IPS DF 19.7 (cell line): ENCODE measurements at places on chromosomes 7 and 10.

GRCh38 chr10:126496771-126497545, 108.7 kb upstream of the ADAM12 start:
- no peak for DNase-seq

DNA sequence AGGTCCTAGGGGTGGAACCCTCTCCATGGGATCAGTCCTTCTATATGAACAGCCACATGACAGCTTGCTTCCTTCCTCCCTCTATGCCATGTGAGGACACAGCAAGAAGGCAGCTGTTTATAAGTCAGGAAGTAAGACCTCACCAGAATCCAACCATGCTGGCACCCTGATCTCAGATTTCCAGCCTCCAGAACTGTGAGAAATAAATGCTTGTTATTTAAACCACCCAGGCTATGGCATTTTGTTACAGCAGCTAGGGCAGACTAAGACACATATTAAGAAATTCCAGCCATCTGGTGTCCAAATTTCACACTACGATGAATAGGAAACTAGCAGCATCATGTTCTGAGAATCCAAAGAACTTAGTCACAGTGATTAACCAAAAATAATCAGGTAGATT, 140.1 kb downstream of the ZFAND4 start:
- DNase-seq = no peak

DNA sequence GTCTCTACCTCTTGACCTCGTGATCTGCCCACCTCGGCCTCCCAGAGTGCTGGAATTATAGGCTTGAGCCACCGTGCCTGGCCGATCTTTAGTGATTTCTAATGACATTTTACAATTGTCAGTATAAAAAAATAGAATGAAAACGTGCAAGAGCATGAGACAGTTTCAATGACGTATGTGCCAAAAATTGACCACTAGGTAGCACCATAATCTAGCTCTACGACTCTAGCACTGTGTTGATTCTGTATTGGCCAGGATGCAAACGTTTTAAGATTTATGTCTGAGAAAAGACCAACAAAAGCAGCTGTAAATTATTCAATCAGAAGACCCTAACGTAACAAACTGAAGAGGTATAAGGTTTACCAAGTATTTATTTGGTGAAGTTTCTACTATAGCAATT, 25.4 kb upstream of the EXOC6 start:
- no peak for DNase-seq

GRCh38 chr7:44368455-44368854, 43.1 kb upstream of the CAMK2B start:
- no peak for DNase-seq

DNA sequence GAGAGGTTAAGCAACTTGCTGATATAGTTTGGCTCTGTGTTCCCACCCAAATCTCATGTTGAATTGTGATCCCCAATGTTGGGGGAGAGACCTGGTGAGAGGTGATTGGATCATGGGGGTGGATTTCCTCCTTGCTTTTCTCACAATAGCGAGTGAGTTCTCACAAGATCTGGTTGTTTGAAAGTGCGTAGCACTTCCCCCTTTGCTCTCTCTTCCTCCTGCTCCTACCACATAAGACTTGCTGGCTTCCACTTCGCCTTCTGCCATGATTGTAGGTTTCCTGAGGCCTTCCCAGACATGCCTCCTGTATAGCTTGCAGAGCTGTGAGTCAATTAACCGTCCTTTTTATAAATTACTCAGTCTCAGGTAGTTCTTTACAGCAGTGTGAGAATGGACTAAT, 13.5 kb upstream of the ZNRF2 start:
- no peak for DNase-seq

GRCh38 chr7:115183431-115184057, 261.6 kb downstream of the MDFIC start:
- no peak for DNase-seq

GRCh38 chr10:14611968-14612693, 162.6 kb downstream of the FAM107B start:
- no peak for DNase-seq

DNA sequence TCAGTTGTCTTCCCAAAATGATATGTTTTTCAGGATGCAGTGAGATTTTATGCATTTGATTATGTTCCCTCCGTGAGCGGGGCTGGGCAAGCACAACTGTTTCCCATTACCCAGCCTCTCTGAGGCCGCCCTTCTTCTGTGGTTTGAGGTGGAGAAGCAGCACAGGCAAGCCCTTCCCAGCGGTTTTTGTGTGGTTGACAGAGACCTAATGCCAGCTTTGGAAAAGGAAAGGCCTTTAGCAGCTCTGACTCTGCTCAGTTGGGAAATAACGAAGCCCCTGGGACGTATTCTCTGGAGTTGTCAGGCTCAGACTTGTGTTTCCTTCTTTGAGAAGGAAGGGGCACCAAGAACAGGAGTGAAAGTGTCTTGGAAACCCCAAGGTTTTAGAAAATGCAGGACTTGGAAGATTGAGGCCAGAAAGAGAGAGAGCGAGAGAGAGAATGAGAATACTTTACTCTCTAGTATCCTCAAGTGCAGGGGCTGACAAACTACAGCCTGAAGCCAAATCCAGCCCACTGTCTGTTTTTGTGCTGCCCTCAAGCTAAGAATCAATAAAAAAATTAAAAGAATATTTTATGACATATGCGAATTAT, 20.6 kb upstream of the PDCD4 start:
- DNase-seq = no peak

DNA sequence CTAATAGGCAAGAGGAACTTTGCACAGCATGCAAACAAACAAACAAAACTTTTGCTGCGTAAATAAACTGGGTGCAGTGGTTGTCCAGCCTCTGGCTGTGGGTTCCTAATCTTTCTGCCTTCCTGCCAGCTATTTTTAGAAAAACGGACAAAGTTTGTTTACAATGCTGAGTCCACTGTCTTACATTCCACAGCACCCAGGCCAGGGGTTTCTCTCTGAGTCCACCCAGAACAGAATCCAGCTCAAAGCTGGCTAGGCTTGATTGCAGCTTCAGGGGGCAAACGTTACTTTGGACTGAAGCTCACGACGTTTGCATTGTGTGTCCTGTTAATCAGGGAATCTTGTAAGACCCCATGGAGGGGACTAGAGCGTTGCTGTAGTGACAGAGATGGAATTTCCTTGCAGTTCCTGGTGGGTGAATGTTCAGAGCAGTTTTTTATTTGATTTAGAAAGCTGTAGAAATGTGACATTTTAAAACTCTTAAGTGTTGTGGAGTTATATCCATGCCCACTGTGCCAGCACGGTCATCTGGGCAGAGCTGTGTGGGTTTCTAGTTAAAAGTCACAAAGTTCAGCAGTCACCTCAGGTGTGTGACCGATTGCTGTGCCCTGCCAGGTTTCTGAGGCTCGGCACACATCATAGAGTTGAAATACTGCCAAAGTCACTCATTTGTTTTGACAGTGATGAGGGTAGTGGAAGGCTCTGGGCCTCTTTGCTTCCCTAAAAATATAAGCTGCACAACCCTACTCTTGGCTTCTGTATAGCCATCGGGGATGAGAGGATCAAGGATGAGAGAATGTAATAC, 247.0 kb downstream of the STK31 start:
- no peak for DNase-seq

DNA sequence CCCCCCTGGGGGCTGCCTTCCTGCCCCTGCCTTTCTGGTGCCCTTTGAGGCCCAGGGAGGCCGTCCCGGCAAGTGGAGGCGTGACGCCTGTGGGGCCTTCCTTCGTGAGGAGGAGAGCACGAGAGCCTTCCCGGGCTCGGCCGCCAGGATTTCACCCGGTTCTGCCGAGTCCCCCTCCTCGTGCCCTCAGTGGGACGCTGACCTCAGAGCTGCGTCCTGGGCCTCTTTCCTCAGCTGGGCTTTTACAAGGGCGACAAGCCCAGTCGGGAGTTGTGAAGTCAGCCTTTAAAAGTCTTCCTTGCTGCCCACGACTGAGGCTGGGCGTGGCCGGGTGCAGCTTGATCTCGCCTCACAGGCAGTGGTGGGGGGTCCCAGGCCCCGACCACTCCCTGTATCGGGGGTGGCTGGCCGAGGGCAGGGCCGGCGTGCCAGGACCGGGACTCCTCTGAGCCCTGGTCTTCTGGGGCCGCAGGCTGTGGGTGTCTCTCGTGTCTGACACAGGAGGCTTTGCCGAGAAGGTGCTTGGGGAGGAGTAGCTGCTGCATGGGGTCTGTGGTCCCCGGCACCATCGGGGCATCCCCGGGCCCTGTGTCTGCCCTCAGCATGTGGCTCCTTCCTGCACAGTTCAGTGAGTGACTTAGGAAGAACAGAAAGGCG, 41.8 kb downstream of the FAM20C start:
- no peak for DNase-seq

DNA sequence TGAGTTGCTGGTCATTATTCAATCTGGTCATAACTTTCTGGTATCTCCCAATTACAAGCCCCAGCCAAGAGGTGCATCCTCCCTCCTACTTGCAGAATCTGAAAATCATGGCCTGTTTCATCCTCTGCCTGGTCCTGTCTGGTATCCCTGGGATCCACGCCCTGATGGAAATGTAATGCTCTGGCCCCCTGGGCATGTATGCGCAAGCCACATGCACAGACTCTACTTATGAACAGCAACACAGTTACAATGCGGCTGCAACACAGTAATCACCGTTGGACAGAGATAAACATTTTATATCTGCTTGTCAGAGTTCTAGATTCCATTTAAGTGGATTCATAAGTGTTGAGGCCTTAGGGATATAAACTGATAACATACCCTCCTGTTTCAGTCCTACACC, 117.8 kb upstream of the ABI1 start:
- no peak for DNase-seq

- DNase-seq = no peak
These were observed 718 bp upstream of the STEAP4 start for GRCh38 chr7:88307412-88307811.

DNA sequence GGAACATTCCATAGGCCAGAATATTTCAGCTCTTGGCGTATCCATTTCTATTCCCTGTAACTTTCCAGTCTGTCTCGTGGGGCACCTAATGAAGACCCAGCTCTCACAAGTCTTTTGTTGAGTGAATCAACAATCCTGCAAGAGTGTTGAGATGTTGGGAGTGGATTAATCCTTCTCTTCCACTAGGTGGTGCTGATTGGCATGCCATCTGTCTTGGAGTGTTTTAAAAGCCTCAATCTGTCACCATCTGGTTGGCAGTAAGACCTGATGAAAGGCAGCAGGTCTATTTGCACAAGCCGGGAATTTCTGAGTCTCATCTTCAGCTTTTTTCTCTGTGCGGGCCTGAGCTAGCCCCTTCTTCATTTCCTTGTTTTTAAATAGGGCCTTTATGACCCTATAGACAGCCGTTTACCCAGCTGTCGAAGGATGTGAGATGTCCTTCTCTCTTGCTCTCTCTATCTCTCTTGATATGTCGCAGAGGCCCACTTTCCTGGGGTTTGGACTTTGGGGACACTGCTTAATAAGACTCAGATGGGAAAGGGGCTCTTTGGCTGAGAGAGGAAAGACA, 180.5 kb downstream of the ZNF365 start:
- DNase-seq = peak; percentile 30

- no peak for DNase-seq
These were observed 80.7 kb upstream of the SEC61G start for GRCh38 chr7:54839575-54840213.

GRCh38 chr7:493661-494251, 25.9 kb downstream of the PDGFA start:
- DNase-seq = no peak

GRCh38 chr10:110436554-110437350, 61.0 kb upstream of the DUSP5 start:
- DNase-seq = no peak

DNA sequence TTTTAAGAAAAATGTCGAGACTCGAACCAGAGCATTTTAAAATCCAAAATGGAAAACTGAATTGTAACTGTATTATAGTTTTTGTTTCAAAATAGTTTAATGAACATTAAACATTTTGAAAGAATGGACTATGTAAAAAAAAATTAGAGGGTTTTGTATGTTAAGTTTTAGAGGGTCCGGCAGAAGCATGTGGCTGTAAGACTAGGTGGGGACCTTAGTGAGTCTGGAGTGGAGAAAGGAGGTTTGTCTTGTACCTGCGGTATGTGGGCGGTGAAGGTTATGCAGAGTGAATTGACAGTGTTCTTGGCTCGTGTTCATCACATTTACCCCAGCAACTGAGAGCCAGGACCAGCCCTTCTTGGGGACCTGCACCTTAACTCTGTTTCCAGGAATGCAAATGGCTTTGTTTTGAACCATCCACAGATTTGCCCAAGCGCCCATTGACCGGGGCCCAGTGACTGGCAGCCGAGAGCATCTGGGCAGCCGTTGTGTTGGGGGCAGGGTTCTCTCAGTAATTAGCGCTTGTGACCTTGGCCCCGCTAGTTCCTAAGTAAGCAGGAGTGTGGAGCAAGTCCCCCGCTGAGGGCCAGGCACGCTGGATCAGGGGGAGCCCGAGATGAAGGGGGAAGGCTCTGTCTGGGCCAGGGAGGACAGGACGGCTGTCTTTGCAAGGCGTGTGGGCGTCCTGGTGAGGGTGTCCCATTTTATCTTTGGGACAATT, 1.4 kb upstream of the KLF6 start:
- no peak for DNase-seq

DNA sequence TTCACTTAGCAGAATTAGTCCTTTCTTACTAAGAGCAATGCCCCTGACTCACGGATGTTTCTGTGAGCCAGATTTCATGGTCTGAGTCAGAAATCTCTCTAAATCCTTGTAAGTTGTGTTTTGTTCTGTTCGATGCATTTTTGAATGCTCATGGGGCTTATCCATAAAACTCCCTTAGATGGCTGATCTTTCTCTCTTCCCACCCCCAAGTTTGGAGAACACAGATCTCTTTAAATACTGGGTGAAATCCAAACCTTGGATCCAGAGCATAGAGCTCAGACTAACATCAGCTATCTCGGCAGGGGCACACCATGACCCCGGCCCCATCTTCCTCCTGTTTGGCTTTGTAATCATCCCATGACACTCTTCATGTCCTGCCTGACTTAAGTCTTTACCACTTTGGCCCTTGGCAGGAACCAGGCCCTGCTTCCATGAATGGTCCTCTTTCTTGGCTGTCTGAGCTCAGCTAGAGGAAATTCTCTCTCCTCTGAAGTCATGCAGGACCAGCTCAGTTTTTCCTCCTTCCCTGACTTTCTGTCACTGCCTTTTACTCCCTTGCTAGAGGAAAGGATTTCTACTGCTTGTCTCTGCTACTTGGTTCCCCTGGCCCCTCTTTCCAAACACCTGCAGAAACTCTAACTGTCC, 120.4 kb upstream of the RAB11FIP2 start:
- DNase-seq = no peak

- no peak for DNase-seq
These were observed 992.5 kb downstream of the TYW1 start for GRCh38 chr7:67989142-67989541.
